H54 (cell line): ENCODE measurements at places on chromosomes 7 and 10.

- DNase-seq, result no peak
These were observed 62.6 kb upstream of the MTPN start for GRCh38 chr7:136039577-136040345.

- DNase-seq, result no peak
These were observed 30.2 kb upstream of the SH3PXD2A start for GRCh38 chr10:103885617-103886016.

- DNase-seq, result no peak
These were observed 69.7 kb upstream of the FZD8 start for GRCh38 chr10:35711615-35712411.

DNA sequence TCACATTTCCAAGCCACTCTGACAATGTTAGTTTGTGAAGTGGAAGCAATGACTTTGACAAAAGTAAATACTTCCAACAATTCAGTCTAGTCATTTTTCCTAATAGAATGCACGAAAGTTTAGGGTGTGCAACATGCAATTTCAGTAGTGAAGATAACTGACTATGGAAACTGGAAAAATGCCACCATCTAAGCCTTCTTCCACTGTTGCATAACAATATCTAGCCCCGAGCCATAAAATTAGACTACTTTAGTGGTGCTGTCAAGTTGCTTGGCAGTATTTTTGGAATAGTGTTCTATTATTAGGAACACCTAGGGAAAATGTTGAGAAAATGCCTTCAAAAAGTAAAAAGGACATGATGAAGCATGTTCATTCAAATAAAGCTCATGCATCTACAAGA, 17.9 kb downstream of the SEMA3A start:
- DNase-seq, result no peak

DNA sequence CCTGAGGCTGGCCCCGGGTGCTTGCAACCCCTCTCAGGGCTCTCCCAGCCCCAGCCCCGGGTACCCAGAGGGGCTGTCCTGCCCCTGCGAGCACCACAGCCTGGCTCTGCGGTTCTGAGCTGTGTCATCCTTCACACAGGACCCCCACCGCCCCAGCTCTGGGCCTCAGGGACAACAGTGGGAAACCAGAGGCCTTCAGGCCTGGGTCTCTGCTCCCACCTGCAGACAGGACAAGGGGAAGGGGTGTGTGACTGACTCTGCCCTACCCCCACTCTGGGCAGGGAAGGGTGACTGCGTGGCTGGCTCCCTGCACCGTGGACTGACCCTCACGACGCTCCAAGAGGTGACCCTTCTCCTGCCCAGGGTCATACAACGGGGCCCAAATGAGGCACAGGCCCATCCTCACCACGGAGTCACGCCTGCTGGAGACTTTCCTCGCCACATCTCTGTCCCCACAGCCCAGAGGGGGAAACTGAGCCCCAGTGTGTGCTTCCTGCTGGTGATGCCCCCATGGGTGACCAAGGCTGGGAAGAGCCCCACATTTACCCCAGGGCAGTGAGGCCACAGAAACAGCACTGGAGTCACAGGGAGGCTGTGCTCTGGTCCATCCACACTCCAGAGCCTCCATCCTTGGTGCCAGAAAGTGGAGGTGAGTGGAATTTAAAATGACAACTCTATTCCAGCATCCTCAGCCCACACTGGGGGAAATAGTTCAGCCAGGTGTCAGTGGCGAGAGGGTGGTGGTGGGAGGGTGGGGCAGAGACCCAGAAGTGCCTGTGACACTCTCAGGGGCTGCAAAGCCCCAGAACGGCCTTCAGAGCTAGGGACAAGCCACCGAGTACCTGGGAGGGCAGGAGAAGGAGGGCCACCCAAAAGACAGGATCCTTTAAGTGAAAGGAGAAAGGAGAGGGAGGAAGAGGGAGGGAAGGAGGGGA, 13.6 kb downstream of the CAMK2B start:
- no peak for DNase-seq
